ENCODE measurements at places on chromosomes 16 and 17.

DNA sequence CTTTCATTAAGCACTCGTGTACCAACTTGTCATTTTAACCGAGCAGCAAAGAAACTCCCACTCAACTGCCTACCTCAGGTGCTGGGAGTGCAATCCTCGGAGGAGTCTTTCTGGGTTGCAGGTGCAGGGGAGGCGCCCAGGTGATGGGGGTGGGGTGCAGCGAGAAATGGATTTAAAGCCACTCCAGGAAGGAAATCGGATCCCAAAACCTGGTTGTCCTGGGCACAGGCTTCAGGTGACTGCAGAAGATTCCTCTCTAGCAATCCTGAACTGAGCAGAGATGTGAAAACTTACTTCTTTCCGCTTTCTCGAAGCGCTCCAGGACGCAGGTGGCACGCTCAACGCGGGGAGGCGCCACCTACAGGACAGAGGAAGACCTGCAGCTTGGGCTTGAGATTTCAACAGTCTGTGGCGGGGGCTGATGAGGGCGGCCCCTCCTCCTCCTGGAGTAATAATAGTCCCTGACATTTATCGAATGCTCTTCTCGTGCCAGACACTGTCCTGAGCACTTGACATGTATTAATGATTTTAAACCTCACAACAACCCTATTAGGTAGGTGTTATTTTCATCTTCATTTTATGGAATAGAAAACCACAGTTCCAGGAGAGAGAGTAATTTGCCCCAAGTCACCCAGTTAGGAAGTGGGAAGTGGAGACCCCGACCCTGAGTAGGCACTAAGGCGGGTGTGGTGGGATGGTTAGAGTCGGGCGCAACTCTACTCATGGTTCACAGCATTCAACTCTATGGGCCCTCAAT, 27.2 kb upstream of the SKAP1 start:
- DNase-seq, result peak; percentile 67

DNA sequence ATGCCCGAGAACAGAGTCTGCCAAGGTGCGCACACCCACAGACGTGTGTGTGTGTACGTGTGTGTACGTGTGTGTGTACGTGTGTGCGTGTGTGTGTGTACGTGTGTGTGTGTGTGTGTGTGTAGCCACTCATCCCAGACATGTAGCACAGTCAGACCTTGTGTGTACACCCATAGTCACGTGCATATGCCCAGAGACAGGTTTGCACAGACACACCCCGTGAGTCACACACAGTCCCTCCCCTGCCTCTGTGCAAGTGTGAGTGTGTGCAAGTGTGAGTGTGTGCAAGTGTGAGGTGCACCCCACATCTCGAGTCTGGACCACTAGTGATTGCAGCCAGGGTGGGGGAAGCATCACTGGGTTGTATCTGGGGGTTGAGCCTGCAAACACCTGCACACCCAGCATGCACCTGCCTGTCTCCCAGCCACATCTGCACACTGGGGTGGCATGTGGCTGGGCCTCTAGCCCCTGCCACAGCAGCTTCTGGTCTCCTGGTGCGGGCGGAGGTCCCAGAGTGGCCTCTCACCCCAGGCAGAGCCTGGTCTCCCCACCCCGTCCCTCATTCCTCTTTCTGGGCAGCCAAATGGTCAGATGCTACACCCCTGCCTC, 23.6 kb downstream of the BAHCC1 start:
- no peak for DNase-seq

DNA sequence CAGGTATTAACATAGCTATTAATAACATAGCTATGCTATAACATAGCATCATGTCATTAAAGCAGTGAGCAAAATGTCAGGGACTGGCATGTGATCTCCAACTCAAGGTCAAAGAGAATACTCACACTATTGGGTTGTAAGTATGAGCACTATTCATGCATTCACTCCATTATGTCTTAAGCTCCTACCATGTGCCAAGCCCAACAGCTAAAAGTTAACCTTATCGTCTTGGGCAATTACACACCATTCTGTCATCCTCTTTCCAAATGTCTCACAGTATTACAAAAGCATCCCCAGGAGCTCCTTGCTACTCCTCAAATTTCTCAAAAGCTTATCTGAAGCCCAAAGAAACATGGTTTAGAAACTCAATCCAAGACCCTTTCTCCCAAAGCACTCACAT, 22.0 kb upstream of the NOG start:
- DNase-seq, result no peak

- DNase-seq, result no peak
Measured at GRCh38 chr17:11503308-11504035, 94.8 kb upstream of the DNAH9 start.

DNA sequence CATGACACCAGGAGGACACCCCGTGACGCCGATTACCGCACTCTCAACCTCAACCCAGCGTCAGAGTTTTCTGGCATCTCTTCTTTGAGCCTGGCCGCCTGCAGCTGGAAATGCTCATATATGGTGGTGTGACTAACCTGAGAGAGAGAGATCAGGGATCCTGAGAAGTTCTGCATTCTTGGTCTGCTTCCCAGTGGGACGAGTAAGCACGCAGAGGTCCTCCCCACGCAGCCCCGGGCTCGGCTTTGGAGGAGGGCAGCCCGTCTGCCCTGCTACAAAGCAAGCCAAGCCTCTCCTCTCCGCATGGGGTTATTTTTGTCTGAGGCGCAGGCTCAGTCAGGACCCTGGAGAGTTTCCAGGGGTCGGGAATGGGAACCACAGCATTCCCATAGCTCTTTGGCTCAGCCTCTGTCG, 16.5 kb downstream of the CRISPLD2 start:
- DNase-seq, result no peak

- no peak for DNase-seq
Measured at GRCh38 chr17:49971848-49972485, 3.0 kb downstream of the DLX4 start.

GRCh38 chr17:47423406-47424295, 99.9 kb downstream of the EFCAB13 start:
- DNase-seq, result no peak

Data from stimulated activated naive CD4-positive, alpha-beta T cell treated with Interleukin-2 at 50 U/mL for 16 hours (primary cell).